ENCODE measurements at places on chromosomes 11 and 22. TPM values are rescaled to one million over a fixed set of nuclear protein-coding genes. Genes with fewer than 3 reads are reported as not detected.

DNA sequence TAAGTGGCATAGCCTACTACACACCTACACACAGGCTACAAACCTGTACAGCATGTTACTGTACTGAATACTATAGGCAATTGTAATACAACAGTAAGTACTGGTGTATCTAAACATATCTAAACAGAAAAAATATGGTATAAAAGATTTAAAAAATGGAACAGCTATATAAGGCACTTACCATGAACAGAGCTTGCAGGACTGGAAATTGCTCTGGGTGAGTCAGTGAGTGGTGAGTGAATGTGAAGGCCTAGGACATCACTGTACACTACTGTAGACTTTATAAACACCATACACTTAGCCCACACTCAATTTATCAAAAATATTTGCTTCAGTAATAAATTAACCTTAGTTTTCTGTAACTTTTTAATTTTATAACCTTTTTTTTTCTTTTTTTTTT lies 24.7 kb downstream of the PAMR1 start:
- no peaks in the 10 kb centered on the region for H3K36me3 ChIP-seq
- peaks cover under 1% of the 10 kb centered on the region for H3K4me1 ChIP-seq
- no peak for DNase-seq
- no peaks in the 10 kb centered on the region for H3K27me3 ChIP-seq

- no peak for DNase-seq
- H3K27ac ChIP-seq = no peak overlapping the region
- H3K4me3 ChIP-seq = no peak overlapping the region
- peaks cover 8% of the 10 kb centered on the region for H3K4me1 ChIP-seq
Measured at GRCh38 chr11:123362941-123363340, 67.1 kb upstream of the GRAMD1B start.

DNA sequence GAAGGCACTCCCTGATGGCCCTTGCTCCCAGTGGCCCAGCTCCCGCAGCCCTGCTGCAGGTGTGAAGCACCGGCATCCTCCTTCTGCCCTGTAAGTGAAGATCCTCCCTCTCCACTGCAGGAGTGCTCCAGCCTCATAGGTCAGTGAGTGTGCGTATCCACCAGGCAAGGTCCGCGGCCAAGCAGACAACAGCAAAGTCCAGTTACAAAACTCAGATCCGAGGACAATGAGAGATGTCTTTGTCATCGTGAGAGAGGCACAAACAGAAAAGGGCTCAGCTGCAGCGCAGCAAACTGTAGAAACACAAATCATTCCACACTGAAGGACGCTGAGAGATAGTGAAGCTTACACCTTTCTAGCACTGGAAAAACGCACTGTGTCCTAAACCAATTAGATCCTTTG lies 46.1 kb downstream of the MYH9 start:
- no peak for DNase-seq
- H3K4me1 ChIP-seq = peaks cover 96% of the 10 kb centered on the region
- peaks cover 17% of the 10 kb centered on the region for H3K36me3 ChIP-seq

DNA sequence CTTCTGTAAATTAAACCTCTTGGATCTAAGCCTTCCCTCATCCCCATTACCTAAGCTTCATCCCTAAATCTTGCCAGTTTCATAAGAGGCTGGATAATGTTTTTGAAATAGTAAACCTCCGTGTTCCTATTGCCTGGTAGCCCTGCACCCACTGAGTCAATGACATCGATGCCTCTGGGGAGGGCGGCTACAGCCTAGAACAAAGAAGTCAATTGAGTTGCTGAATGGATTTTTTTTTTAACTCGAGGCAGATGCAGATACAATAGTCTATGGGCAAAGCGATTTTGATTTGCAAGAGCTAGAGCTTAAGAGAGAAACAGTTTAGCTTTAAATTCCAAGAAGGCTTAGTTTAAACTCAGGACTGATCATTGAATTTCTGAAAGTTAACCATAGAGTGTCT lies 121.3 kb downstream of the NECTIN1 start:
- no peaks in the 10 kb centered on the region for H3K4me1 ChIP-seq
- H3K27ac ChIP-seq = no peak overlapping the region
- no peak overlapping the region for H3K4me3 ChIP-seq
- H3K36me3 ChIP-seq = no peaks in the 10 kb centered on the region
- H3K27me3 ChIP-seq = peaks cover 15% of the 10 kb centered on the region

- no peaks in the 10 kb centered on the region for H3K27me3 ChIP-seq
- H3K4me1 ChIP-seq = no peaks in the 10 kb centered on the region
- no peak for DNase-seq
Measured at GRCh38 chr11:13223112-13223511, 54.5 kb upstream of the BMAL1 start.

DNA sequence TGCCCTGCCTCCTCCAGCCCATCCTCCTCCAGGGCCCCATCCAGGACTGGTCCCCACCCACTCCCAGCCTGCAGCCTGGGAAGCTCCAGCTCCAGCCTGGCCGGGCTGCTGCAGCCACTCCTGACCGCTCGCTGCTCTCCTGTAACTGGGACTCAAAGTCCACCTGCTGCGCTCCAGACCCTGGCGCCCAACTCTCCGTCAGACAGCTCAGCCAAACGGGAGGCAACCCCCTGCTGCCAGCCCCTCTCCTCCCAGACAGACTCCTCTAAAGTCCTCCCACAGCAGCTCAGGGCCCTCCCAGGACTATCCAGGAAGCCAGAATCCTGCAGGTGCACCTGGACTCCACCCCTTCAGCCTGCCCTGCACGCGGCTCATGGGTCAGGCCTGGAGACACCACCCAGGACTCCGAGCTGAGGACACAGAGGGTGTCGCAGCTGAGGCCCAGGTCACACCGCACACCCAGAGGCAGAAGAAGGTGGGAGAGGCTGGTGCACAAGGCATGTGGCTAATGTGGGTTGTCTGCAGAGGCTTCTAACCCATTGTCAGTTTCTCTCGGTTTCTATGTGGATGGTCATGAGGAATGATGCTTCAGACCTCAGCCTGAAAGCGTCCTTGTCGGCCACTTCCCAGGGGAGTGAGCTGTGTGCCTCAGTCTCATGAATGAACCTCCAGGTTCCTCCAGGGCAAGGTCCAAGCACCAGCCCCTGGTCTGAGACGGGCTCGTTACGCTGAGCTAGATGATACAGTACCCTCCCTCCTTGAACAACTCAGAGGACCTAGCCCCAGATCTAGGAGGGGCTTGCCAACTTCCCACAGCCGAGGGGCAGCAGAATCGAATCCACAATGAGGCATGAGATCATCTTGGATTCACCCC lies 1514.8 kb downstream of the TBC1D22A start:
- H3K36me3 ChIP-seq = no peaks in the 10 kb centered on the region
- H3K4me1 ChIP-seq = no peaks in the 10 kb centered on the region
- DNase-seq = no peak
- no peak overlapping the region for H3K4me3 ChIP-seq

DNA sequence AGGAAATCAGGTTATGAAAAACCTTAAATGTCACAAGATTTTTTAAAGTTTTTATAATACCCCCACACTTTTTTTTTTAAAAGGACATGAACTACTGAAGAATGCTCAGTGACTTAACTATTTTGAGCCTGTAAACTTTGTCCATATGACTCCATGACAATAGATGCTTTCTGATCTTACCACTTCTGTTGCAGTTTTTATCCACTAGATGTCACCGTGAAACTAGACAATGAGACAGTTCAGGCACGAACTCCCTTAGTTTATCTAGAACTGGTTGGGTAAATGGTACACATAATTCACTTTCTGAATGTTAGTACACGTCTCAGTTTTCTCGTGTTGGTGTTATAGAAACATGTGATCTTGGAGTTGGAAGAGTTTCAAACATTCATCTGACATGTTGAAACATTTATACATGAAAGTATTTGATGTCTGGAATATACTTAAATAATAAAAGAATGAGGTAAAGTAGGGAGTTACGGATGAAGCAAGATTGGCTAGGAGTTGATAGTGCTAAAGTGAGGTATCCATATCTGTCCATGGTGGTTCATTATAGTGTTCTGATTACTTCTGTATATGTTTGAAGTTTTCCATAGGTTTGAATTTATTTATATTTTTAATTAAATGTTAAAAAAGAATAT lies 8.1 kb downstream of the CCDC15 start:
- no peak overlapping the region for H3K27ac ChIP-seq
- DNase-seq = no peak
- H3K27me3 ChIP-seq = no peaks in the 10 kb centered on the region
- H3K4me3 ChIP-seq = no peak overlapping the region
- no peaks in the 10 kb centered on the region for H3K36me3 ChIP-seq

DNA sequence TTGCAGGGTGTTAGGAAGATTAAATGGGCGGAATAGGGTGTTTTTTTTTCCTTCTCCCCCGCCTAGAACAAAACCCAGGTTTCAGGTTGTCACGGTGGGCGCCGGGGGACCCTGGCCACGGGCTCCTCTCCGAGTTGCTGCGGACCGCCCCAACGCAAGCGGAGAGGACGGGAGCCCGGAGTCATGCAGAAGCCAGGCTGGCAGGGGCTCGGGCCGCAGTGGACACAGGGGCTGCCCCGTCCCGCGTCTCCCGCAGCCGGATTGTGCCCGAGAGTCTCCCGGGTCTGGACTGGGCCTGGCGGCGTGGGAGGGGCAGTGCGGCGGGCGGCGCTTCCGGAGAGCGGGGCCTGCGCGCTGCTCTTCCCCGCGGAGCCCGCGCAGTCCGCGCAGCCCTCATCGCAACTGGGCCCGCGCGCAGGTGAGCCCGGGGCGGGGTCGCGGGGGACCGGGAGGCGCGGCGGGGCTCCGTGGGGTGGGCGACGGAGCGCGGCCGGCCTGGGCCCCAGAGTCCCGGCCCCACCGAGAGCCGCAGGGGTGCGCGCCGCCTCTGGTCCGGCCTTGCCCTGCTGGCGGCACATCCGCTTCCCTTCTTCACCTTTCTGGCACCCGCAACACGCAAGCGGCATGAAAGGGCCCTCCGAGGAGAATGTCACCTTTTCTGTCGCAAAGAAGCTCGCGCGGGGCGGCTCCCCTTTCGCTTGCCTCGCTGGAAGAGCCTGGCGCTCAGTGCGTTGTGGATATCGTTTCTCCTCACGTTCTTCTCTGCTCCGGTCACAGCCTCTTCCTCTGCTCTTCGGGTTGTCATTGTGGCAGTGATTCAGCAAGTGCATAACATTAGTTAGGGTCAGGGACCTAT lies at the start of gene TIRAP:
TSS of gene TIRAP (plus strand) at position 358 of the 856 bp plus-strand sequence. CDS start 7,802 bp downstream, outside the sequence.
- peaks cover 49% of the 10 kb centered on the region for H3K4me1 ChIP-seq
- peak within 1 kb of the TSS; percentile 97 for H3K4me3 ChIP-seq
- H3K36me3 ChIP-seq = peaks cover 14% of the 10 kb centered on the region
- DNase-seq = peak; percentile 51
- H3K27ac ChIP-seq = peak within 1 kb of the TSS; percentile 97

DNA sequence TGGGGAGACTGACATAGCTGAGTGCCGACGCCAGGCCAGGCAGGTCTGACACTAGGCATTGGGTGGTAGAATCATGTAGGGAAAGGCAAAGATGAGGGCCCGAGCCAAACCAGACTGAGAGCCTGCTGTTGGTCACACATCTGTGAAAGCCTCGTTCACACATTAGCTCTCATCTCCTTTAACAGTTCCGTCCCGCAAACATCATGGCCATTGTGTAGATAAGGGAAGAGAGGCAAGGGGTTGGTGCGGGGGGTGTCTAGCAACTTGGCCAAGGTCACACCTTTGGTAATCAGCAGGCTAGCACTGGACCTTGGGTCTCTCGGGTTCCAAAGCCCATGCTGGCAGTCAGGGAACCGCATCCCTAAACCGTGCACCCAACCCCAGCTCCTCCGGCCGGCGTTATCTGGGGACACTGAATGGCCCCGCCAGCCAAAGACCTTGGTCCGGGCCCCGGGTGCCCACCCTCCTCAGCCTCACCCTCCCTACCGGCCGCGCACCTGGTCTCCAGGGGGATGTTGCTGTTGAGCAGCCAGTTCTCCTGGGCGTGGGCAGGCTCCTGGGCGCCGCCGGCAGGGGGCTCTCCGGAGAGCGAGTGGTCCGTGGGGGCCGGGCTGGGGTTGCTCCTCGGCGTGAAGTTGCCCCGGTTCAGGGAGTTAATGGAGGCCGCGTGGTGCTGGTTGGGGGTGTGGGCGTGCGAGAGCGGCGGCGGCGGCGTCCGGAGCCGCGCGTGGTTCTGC lies 328.3 kb upstream of the NARS2 start:
- no peaks in the 10 kb centered on the region for H3K36me3 ChIP-seq
- peaks cover 9% of the 10 kb centered on the region for H3K27me3 ChIP-seq
- no peak for DNase-seq
- H3K4me1 ChIP-seq = no peaks in the 10 kb centered on the region

Gene MUC5AC
- not detected for total RNA-seq

- H3K36me3 ChIP-seq = no peaks in the 10 kb centered on the region
- DNase-seq = no peak
- no peak overlapping the region for H3K27ac ChIP-seq
- peaks cover 8% of the 10 kb centered on the region for H3K27me3 ChIP-seq
Measured at GRCh38 chr11:36098087-36098486, 154.2 kb downstream of the LDLRAD3 start.

Gene PRG3
- not detected for total RNA-seq

- H3K4me3 ChIP-seq = peak overlapping the region; percentile 98
- H3K27me3 ChIP-seq = peaks cover 6% of the 10 kb centered on the region
- no peak for DNase-seq
Measured at GRCh38 chr11:34104680-34105078, 750 bp upstream of the NAT10 start.

GRCh38 chr11:20604295-20604803 lies 4.9 kb downstream of the SLC6A5 start:
- H3K27ac ChIP-seq = no peak overlapping the region
- peaks cover 9% of the 10 kb centered on the region for H3K36me3 ChIP-seq
- no peak overlapping the region for H3K4me3 ChIP-seq

DNA sequence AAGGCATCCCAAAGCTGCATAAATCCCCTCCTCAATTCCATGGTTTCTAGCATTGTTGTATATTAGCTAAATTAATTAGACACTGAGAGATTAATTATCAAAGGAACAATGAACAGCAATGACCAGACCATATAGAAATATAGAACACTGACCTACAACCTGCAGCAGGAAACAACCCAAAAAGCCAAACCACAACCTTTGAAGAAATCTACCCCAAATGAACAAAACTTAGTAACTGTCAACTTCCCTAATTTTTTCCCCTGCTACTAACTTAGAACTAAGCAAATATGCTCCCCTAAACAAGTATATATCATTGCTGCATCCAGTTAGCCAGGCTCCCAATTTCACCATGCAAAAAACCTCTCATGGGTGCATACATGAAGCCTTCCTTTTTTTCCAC lies 268.0 kb upstream of the ANO3 start:
- no peak overlapping the region for H3K27ac ChIP-seq
- no peak overlapping the region for H3K4me3 ChIP-seq
- H3K27me3 ChIP-seq = no peaks in the 10 kb centered on the region
- DNase-seq = no peak
- H3K36me3 ChIP-seq = no peaks in the 10 kb centered on the region

Data from naive thymus-derived CD8-positive, alpha-beta T cell (primary cell).